Vagina (tissue), 2 donors: ENCODE measurements at places on chromosomes 11 and 22.

DNA sequence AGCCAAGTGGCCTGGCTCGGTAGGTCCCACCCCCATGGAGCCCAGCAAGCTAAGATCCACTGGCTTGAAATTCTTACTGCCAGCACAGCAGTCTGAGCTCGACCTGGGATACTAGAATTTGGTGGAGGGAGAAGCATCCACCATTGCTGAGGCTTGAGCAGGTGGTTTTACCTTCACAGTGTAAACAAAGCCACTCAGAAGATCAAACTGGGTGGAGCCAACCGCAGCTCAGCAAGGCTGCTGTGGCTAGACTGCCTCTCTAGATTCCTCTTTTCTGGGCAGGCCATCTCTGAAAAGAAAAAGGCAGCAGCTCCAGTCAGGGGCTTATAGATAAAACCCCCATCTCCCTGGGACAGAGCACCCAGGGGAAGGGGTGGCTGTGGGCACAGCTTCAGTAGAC is 22.3 kb upstream of the OR5B21 start:
- no peak for DNase-seq

- no peak for DNase-seq
Observed at GRCh38 chr11:134634897-134635831, 223.1 kb upstream of the B3GAT1 start.

- DNase-seq = no peak
Observed at GRCh38 chr11:91100427-91100826, 877.6 kb upstream of the CHORDC1 start.

- no peak for DNase-seq
Observed at GRCh38 chr22:42434748-42435425, 2.7 kb upstream of the NFAM1 start.

DNA sequence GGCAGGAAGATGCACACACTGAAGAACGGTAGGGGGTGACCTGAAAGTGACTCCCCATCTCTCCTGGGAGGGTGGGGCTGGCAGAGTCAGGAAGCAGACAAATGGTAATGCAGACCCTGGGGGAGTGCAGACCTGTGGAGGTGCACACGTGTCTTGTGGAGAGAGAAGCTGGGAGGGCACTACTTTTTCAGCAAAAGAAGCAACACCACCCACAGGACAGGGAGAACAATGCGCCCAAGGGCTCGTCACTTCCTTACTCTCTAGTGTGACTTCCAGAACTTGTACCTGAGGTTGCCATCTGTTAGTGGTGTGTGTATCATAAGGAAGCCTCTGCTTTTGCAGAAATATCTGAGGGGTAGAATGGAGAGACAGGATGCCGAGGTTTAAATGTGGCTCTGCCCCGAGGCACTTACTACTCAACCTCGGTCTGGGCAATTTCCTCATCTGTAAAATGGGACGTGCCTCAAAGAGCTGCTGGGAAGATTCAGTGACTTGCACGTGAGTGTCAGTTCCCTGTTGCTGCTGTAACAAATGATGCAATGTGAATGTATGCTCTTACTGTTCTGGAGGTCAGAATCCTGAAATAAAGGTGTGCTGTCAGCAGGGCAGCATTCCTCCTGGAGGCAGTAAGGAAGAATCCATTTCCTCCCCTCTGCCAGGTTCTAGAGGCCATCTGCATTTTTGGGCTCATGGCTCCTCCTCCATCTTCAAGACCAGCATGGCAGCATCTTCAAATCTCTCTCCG is 323.4 kb downstream of the SHANK2 start:
- no peak for DNase-seq

DNA sequence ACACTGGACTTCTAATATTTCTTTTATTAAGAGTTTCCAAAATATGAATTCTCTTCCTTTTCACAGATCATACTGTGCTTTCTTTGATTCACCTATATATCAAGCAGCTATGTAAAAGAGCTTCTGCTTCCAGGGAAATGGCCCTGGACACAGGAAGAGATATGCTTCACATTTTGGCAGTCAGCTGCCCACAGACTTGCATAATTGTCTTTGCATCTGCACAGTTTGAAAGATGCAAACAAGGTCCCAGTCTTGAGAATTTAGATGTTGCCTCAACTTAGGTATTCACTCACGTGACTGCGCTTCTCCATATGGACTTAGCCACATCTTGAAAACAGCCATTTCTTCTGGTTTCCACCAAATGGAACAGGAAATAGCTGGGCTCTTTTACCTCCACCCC is 92.3 kb upstream of the POU2AF2 start:
- no peak for DNase-seq

DNA sequence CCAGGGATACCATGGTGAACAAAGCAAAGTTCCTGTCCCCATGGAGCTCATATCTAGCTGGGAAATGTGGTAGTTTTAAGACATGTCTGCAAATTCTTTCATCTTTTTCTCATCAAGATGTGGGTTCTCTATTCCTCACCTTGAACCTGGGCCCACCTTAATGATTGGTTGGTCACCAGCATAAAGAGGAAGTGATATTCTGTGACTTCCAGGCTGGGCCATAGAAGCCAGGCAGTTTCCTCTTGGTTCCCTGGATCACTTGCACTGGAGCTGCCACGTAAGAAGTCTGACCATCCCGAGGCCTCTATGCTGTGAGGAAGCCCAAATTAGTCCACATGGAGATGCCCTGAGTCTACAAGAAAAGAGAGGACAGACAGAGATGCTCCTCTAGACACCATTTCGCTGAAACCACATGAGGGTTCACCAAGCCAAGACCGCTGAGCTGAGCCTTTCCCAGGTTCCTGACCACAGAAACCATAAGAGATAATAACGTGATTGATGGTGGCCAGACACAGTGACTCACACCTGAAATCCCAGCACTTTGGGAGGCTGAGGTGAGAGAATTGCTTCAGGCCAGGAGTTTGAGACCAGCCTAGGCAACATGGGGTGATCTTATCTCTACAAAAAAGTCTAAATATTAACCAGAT is 119.5 kb upstream of the ISX start:
- DNase-seq = no peak

GRCh38 chr11:26076233-26076990 is 255.5 kb upstream of the ANO3 start:
- DNase-seq = no peak

DNA sequence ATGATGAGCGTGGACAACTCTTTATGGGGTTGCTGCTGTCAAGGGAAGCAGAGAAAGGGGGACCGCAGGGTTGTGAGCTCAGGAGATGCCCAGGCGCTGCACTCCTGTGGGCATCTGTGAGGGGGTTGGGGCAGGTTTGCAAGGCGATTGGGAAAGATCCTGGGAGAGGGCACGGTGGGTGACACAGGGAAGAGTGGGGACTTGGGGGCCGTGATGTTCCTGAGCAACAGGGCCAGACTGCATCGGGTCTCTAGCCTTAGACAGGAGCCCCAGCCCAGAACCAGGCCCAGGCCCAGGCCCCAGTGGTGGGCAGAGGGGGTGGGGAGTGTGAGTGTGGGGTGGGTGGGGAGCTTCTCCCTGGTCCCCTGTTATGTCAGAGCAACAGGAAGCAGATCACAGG is 38.3 kb downstream of the CSF2RB start:
- DNase-seq = no peak

DNA sequence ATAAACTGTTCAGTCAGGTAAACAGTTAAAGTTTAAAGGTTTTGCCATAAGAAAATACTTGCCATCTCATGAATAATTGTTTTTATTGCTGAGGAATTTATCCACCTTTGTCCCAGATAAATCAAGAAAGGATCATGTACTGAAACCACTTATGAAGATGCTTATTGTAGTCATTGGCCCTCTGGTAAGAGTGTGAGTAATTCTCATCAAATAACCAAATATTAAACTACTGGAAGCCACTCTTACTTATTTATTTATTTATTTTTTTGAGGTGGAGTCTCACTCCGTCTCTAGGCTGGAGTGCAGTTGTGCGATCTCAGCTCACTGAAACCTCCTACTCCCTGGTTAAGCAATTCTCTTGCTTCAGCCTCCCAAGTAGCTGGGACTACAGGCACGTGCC is 35.1 kb downstream of the TMEM135 start:
- DNase-seq = no peak

DNA sequence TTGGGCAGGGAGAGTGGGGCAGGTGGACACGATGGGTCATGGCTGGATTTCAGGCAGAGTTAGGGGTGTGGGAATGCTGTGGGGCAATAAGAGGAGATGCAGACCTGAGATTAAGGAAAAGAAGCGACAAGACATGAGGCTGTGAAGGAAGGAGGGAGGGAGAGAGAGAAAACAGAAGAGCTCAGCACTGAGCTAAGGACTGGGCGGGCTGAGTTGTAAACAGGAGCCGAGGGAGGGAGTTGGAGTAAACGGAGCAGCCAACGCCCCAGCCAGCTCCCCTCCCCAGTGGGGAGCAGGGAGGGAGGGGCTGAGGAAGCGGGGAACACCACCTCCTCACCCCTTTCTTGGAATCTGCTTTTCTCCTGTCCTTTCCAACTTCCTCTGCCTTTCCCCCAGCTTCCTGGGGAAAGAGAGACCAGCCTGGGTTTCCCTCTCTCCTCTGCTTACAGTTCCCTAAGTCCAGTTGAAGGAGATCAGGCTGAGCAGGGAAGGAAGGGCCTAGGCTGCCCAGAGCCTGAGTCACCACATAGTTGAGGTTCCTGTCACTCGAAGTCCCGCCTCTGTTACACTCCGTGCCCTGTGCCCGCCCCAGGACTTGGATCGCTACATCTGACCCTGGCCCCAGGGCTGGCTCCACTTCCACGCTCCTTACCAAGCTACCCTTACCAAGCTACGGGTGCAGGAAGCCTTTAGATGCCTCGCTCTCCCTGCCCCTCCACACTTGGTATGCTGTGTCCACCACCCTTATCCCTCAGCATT is 6.7 kb upstream of the AHNAK start:
- no peak for DNase-seq

GRCh38 chr11:74844072-74844471 is 95.4 kb downstream of the RNF169 start:
- no peak for DNase-seq

DNA sequence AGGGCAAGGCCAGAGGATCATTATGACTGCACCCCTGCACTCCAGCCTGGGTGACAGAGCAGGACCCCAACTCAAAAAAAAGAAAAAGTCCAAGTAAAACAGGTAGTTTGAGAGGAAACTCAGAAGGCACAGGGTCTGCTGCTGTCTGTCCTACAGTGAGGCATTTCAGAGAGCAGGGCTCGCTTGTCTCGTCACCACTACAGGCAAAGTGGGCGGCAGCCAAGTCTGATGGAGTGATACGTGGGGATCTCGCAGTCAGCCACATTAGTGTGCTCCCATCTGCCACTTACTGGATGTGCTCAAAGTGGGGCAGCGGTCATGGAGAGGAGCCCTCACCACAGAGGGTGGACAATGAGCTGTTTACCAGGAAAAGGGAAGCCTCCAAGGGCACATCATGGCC is 42.1 kb downstream of the PI4KA start:
- DNase-seq = no peak

DNA sequence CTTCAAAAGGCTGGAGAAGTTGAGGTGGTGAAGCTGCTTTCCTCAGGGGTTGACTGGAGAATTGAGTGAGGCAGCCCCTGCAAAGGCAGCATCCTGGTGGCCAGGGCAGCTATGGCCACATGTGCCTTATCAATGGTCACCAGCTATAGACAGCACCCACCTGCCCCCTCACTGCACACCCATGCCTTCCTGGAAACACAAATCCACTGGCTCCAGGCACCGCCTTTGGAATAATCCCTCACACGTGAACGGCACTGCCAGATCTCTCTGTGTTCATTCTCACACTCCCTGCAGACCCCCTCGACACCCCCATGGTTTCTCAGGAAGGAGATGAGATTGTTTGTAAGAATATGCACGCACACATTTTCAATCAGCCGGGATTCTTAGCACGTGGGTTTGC is 1297.8 kb downstream of the TBC1D22A start:
- DNase-seq = no peak

DNA sequence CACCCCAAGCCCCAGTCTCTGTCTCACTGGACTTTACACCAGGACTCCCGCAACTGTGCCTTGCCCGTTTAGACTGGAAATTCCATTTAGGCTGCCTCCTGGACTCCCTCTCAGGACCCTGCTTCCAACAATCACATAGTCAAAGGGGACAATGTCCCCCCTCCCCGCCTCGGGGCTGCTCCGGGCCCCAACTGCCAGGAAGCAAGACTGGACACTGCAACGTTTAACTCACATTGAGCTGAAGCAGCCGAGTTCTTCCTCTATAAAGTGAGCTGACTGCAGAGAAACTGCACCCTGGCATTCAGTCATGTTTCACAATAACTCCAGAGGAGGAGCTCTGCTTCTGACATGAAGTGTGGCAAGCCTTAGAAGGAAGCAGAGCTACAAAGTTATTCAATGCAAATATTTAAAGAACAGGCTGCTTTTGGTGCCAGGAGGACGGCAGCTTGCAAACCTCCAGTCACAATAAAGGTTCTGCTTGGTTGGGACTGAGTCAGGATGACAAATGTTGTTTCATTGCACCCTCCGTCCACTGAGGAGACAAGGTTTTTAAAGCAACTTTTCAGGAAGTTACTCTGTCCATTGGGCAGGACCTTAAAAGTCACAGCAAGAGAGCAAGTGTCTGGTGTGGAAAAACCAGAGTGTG is 19.9 kb downstream of the PACSIN2 start:
- DNase-seq = no peak

GRCh38 chr11:83600661-83601060 is 314.5 kb upstream of the CCDC90B start:
- no peak for DNase-seq

GRCh38 chr11:111477898-111478297 is 34.3 kb downstream of the BTG4 start:
- DNase-seq = no peak

DNA sequence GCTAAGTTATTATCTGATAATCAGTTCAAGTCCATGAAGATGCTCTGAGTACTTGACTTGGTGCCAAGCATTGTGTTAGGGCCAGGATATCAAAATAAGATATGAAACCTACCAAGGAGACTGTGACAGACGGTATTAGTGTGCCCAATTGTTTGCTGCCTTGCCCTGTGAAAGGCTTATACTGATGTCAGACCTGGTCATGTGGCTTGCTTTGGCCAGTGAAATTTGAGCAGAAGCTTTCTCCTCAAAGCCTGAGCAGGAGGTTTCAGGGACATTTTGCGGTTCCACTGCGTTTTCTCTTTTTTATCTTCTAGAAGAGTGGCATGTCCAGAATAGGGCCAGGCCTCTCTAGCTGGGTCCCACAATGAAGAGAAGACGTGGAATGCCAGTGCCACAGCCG is 15.8 kb upstream of the PKNOX2 start:
- no peak for DNase-seq

- DNase-seq = no peak
Observed at GRCh38 chr22:41023299-41023623, 69.1 kb upstream of the EP300 start.

GRCh38 chr22:32409977-32410376 is 2.1 kb downstream of the RTCB start:
- DNase-seq = no peak

DNA sequence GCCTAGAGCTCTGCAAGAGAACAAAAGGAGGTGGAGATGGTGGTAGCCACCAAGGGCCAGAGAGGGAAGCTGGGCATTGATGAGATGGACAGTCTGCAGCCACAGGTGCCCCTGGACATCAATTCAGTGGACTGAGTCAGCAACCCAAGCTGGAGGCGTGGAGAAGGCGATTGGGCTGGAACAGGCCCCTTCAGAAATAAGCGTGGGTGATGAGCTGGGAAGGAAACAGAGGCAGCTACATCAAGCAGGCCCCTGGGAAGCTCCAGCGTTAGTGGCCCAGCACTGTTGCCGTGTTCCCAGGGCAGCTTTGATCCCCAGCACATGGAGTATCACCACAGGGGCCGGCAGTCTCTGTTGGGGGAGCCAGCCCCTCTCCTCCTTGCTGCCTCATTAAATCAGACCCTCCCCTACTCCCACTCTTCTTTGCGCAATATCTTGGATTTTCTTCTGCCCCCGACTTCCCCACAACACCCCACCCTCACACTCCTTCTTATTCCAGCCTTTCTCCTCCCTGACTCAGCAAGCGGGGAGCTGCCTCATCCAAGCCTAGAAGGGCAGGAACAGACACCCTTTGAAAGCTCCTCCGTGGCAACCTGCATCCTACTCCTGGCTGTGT is 31.7 kb upstream of the OAF start:
- DNase-seq = peak; percentile 88
